ENCODE measurements at places on chromosomes 1 and 21. TPM values are rescaled to one million over a fixed set of nuclear protein-coding genes. Genes with fewer than 3 reads are reported as not detected.

KRTAP11-1 gene
- not detected for total RNA-seq

OR2T29 gene
- not detected for total RNA-seq

KRTAP13-2 gene
- total RNA-seq = not detected

NR0B2 gene
- total RNA-seq = 10.6 TPM

SPTA1 gene
- total RNA-seq = not detected

FNDC7 gene
- not detected for total RNA-seq

ELF3 gene
- total RNA-seq = 1.7 TPM

NIT1 gene
- 26.0 TPM for total RNA-seq

ADGRL4 gene
- total RNA-seq = 15.1 TPM

CAPN9 gene
- not detected for total RNA-seq

IGFN1 gene
- not detected for total RNA-seq

CGN gene
- total RNA-seq = 3.3 TPM

CHI3L1 gene
- 9.4 TPM for total RNA-seq

CFHR5 gene
- not detected for total RNA-seq

CFHR1 gene
- total RNA-seq = not detected

CD160 gene
- not detected for total RNA-seq

AURKAIP1 gene
- 155 TPM for total RNA-seq

SLC1A7 gene
- total RNA-seq = 0.56 TPM

FMOD gene
- 34.2 TPM for total RNA-seq

RUNX3 gene
- total RNA-seq = 2.3 TPM

TRIM67 gene
- total RNA-seq = 0.19 TPM

HES5 gene
- not detected for total RNA-seq

PDZK1 gene
- total RNA-seq = 0.35 TPM

KCNT2 gene
- total RNA-seq = 14.1 TPM

WNT3A gene
- not detected for total RNA-seq

SIK1 gene
- total RNA-seq = 33.5 TPM

LYST gene
- total RNA-seq = 7.3 TPM

SAMD11 gene
- total RNA-seq = 2.7 TPM

HMGCS2 gene
- 12.4 TPM for total RNA-seq

SLC2A5 gene
- 0.26 TPM for total RNA-seq

NR5A2 gene
- total RNA-seq = 0.44 TPM

GSTM5 gene
- total RNA-seq = 2.8 TPM

TNFRSF18 gene
- total RNA-seq = not detected

INKA2 gene
- total RNA-seq = 17.3 TPM

ERRFI1 gene
- 33.0 TPM for total RNA-seq

OXCT2 gene
- total RNA-seq = 4.9 TPM

FCGR2B gene
- 8.1 TPM for total RNA-seq

EPHA8 gene
- total RNA-seq = not detected

DCST1 gene
- total RNA-seq = not detected

ACP6 gene
- 10.6 TPM for total RNA-seq

MEGF6 gene
- 14.9 TPM for total RNA-seq

COL8A2 gene
- 4.5 TPM for total RNA-seq

CRYZL1 gene
- total RNA-seq = 27.5 TPM

MIXL1 gene
- total RNA-seq = not detected

BATF3 gene
- total RNA-seq = 3.3 TPM

AADACL4 gene
- total RNA-seq = not detected

All from right atrium auricular region (tissue), 2 donors.